ENCODE measurements at places on chromosomes 3 and 15.

- DNase-seq, result no peak
These were observed 53.8 kb downstream of the AGTR1 start for GRCh38 chr3:148751461-148751860.

GRCh38 chr3:190108804-190109203 is 11.9 kb downstream of the P3H2 start:
- DNase-seq, result no peak

GRCh38 chr15:47753591-47753990 is 36.3 kb downstream of the SEMA6D start:
- DNase-seq, result no peak

DNA sequence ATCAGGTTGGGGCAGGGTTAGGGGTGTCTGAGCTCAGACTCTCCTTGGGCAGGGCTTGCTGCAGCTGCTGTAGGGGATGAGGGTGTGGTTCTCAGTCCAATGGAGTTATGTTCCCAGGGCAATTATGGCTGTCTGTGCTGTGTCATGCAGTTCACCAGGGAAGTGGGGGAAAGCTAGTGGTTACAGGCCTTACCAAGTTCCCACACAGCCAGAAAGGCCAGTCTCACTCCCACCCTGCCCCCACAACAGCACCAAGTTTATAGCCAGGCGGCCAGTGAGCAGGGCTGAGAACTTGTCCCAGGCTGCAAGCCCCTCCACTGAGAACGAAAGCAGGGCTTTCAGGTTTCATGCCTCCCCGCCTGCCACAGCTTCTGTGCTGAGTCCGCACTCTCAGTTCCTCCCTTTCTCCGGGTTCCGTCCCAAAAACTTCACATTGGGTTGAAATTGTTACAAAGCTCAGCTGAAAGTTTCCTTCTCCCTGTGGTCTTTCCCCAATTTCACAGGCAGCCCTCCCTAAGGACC is 19.6 kb upstream of the CPOX start:
- no peak for DNase-seq

DNA sequence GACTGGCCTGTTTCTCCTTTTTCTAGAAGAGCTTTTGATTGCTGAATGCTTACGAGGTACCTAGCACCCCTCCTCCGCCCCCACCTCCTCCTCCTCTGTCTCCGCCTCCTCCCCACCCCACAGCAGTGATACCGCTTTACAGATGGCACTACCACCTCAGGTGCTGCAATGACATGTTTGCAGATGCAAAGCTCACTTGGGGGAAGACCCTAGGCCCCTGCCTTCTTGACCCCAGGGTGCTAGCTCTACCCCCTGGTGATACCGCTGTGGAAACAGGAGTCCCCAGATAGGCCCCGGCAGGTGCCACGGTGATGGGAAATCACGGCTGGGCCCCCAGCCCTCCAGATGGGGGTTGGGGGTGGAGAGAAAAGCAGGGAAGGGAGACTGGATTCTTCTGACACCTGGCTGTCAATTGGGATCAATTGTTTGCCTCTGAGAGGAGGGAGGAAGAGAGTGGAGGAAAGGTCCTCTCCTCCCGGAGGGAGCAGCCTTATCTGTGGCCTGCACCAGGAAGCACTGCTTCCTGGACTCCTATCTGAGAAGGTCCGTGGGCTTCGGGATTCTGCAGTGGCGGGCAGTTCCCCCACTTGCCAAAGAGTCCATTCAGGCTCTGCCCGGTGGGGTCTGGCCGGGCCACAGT is 37.6 kb downstream of the DNASE1L3 start:
- no peak for DNase-seq

DNA sequence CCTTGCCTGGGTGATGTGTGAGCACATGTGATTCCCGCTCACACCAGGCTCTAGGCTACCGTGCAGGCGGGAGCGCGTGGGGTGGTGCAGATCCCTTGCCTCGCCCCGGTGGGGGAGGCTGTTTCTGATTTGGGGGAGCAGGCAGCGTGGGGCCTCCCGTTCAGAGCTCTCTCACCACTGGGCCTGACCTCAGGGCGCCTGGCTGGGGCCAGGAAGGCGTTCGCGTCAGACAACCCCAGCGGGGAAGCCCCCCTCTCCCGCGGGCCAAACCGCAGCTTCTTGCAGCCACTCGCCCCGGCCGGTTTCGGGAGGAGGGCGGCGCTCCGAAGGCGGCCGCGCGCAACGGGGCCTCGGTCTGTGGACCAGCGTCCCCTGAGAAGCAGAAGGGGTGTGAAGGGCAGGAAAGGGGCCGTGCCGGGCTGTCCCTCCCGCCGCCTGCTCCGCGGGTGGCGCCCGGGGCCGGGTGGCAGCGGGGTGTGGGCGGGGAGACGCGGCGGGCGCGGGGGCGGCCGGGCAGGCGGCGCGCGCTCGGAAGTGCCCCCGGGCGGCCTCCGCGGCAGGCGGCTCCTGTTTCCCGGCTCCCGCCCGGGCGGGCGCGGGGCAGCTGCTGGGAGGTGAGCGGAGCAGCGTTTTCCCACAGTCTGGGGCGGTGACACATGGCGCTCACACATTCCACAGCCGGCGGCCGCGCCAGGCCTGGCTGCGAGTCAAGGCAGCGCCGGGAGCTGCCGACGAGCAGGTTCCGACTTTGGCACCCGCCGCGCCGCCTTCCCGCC is 65.1 kb upstream of the HES1 start:
- peak; percentile 88 for DNase-seq

DNA sequence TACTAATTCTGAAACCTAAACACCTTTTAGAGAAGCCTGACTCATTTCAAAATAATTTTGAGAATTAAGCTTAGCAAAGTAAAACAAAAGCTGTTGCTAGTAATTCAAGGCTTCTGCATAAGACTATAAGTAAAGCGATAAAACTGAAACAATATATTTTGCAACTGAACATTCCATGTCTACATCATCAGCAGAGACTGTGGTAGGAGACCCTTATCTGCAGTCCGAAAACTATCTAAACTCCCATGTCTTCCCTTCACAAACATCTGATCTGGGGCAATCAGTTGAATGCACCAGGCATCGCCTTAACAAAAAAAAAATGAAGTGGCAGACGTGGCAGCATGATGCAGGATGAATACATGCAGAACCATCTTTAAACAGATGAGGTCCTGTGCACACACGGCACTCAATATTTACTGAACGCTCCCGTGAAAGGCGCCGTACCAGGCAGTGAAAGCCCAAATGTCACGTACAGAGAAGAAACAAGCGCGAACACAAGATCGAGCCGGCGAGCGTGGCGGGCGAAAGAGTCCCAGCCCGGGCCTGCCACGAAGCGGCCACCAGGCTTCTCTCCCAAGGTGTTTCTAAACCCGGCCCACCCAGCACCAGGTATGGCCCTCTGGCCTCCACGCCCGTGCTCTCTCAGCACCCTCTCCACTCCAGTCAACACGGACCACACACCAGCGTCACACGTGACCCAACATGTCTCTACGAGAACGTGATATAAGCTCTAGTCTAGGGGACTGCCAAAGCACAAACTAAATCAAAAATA is 63.0 kb downstream of the CHSY1 start:
- no peak for DNase-seq

DNA sequence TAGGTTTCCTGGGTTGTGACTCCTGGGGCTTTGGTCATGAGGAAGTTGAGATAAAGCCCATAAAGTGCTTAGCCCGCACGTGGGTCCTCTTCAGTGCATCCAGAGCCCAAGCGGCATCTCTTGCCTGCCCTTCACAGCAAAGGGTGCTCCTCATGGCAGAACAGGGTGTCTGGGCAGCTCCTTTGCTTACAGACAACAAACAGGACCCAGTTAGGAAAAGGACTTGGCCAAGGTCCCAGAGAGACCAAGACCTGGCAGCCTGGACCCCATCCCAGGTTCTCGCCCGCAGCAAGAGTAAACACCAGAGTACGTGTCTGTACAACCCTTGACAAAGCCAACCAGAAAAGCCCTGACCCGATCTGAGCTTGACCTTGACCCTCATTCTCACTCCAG is 27.0 kb downstream of the ALS2CL start:
- no peak for DNase-seq

All from GM18507 (cell line).